ENCODE measurements at places on chromosomes 13 and 19.
A peak's percentile ranks its signal among the peaks of the same experiment; 100 is the strongest.

GRCh38 chr13:22744688-22745452, 435.9 kb upstream of the SGCG start:
- DNase-seq = no peak

DNA sequence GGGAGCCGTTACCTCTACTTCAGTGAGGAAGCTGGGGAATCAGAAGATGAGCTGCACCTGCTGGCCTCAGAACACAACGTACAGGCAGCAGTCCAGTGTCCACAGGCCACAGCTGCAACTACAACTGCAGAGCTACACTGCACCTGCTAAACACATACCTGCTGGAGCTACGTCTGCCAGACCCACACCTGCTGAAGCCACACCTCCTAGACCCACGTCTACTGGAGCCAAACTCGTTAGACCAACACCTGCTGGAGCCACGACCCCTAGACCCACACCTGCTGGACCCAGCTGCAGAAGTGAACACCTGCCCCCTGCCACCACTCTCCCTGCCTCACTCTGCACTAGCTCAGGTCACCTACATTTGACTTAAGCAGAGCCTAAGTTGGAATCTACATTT, 169.9 kb downstream of the USP12 start:
- no peak for DNase-seq

- no peak for DNase-seq
These were observed 20.8 kb upstream of the OR7A17 start for GRCh38 chr19:14906711-14907110.

- DNase-seq = no peak
These were observed 15.8 kb downstream of the CPB2 start for GRCh38 chr13:46088821-46089562.

- DNase-seq = no peak
These were observed 17.2 kb downstream of the FGF9 start for GRCh38 chr13:21688056-21688455.

DNA sequence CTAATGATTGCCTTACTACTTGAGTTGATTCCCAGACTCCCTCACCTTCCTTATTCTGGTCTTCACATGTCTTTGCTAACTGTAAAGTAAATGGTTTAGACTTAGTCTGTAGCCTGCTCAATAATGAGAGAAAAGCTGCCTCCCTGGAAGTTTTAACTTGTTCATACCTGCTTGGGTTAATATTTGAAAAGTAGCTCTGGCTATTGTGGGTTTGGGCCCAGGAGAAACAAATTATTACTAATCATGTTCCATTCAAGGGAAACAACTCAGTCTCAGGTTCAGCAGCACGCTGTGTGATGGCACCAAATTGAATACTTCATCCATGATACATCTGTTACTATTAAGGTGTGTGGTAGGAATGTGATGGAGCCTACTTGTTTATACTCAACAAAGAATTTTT, 75.0 kb downstream of the ZMYM2 start:
- DNase-seq = no peak

DNA sequence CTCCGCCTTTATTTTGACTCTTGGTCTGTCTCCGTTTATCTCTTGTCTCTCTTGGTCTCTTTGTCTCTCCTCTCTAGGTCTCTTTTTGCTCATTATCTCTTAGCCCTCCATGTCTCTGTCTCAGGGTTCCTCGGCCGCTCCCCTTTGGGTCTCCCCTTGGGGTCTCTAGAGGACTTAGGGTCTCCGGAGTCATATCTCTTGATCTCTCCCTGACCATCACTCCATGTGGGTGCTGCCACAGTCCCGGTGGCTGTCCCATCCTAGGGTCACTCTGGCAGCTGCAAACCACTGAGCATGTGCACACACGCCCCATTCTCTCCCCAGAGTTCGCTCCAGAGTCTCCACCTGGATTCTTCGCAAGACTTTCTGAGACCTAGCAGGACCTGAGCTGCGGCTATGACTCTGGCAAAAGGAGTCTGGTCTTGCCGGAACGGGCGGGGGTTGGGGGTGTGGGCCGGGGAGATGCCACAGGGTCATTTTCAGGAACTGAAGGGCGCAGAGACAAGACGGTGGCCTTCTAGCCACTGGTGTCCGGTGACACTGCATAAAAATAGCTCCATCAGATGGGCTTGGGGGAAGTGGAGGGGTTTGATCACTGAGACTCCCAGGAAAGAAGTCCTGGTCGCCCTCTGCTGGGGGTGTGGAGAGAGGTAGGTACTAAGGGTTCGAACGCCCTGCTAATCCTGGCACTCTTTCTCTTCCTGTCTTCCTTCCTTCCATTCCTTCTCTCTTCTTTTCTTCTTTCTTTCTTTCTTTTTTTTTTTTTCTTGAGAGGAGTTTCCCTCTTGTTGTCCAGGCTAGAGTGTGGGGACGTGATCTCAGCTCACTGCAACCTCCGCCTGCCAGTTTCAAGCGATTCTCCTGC, 1.2 kb upstream of the KCNA7 start:
- DNase-seq = no peak

DNA sequence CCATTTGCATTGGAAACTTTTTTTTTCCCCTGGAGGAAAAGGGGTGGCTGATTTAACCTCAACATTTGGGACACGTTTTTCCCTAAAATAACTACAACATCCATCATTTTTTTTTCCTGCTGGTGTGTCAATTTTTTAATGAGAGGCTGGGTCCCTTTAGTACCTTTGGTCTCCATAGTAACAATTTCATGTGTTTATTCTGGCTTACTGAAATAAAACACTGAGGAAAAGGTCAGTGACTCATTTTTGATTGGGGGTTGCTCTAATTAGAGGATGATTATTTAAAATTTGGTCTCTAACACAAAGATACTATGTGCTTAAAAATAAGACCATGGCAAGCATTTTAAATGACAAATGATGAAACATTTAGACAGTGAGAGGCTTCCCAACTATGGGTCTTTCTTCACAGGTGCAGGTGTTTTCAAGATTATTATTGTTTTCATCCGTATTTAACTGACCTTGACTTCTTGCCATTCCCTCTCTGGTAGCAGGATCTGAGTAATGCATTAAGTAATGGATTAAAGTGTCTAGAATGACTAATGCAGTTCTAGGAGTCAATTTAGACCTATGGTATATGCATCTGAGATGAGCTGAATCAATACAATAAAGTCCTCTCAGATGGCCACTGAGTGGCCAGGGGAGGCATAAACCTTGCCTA, 406.4 kb downstream of the KCNRG start:
- DNase-seq = no peak

GRCh38 chr19:900043-900301, 6.7 kb downstream of the RNU6-9 start:
- peak; percentile 22 for DNase-seq

DNA sequence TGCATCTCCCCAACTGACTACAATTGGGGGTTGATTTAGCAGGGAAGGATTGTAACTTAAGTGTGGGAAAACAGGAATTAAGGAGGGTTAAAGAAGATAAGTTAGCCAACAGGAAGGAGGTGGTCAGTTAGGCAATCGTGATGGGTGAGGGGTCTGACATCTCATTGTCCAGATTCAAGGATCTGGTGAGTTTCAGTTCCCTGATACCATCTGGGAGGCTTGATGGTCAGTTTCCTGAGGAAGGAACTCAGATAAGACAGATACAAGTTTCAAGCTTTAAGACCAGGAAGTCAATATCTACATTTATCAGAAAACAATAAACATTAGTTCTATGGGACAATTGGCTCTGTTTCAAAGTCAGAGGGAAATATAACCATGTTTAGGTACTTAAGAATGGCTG, 601.8 kb downstream of the SLITRK6 start:
- DNase-seq = no peak

DNA sequence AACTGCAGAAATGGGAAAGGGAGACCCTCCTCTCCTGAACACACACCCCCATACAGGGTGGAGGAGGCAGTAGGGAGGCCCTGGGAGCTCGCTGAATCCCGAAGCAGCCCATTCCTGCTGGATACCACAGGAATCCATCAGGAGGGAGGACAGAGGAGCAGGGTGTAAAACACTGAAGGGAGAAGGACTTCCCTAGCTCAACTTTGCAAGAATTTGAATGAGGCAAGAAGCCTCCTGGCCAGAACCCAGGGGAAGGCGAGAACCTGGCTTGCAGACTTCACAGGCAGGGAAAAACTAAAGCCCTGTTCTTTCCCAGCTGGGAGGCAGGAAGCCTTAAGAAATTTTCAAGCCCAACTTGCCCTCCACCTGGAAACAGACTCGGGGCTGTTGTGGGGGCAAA, 43.5 kb downstream of the ZNF91 start:
- no peak for DNase-seq

GRCh38 chr19:47720669-47721422, 7.6 kb downstream of the EHD2 start:
- DNase-seq = no peak

DNA sequence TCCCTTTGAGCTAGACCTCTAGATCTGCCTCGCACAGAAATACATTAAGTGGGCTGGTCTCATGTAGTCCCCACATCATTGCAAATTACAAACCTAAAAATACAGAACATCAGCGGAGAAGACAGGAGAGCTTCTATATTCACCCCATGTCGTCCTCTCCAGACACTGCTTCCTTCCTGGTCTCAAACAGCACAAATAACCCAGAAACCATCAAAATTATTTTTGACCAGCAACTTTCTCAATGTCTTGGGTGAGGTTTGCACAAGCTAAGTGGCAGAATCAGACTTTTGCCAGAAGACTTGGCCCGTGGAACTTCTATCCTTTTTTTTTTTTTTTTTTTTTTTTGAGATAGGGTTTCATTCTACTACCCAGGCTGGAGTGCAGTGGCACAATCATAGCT, 28.2 kb downstream of the CLEC17A start:
- DNase-seq = no peak

- DNase-seq = no peak
These were observed 68.1 kb downstream of the ERCC5 start for GRCh38 chr13:102913914-102914313.

Data from activated CD4-positive, alpha-beta T cell treated with anti-CD3 and anti-CD28 coated beads for 48 hours (primary cell).